ENCODE measurements at places on chromosomes 4 and X.

DNA sequence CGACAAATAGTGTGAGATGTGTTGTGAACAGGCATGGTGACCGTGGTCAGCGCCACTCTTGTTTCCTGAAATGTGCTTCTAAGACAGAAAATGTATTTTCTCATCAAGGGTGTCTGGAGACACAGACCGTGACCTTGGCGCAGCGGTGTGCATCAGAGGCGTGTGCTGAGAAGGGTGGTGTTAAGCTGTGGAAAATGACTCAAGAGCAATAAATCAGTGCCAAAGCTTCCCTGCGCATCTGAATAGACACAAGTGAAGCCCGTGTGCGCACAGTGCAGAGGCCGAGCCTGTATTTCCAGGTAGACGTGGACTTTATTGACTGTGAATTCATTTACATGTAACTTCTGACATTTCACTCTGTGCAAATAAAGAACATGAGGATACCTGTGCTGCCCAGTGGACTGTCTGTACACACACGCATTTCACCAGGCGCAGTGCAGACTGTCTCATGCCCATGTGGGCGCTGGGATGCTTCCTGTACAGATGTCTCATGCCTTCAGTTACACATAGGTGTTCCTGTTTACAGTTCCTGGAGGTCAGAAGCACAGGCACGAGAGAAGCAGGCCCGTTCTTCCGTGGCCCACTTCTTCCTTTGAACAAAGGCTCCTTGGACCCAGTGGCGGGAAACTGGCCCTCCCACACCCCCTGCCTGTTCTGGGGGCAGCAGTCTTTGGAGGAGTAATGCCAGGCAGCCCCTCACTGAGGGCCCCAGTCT, 31.9 kb downstream of the NSG1 start:
- no peak for DNase-seq

DNA sequence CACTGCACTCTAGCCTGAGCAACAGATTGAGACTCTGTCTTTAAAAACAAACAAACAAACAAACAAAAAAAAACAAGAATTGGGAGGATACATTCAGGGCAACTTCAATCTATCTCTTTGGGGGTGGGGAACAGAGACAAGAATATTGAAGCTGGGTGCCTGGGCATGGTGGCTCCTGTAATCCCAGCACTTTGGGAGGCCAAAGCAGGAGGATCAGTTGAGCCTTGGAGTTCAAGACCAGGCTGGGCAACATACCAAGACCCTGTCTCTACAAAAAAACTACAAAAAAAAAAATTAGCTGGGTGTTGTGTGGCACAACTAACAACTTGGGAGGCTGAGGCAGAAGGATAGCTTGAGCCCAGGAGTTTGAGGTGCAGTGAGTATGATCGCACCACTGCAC, 1.2 kb downstream of the LETM1 start:
- no peak for DNase-seq

DNA sequence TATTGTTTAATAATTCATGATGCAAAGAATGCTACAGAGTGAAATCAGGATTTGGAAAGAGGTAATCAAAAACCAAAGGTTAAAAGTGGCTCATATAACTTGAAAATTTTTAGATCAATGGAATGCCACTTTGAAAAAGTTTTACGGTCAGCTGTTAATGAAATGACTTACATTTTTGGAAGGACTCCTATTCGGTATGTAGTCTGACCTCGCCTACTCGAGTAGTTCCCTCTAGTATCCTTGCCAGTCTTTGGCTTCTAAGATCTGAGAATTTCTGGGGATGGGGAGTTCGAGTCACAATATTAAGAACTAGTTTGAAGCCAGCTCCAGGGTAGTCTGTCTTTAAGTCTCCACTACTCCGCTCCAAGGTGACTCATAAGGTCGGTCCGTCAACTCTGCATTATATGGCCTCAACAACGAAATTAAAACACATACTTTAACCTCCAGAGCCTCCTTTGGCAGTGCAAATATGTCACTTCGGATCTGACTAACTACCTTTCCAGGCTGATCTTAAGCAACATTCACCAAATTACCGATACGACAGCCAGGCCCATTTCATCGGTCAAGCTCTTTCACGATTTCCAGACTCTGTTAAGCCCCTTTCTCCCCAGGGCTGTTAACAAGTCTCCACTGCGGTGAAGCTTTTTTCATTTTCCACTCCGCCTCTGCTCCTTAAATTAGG, 733 bp upstream of the NAA15 start:
- DNase-seq, result no peak

DNA sequence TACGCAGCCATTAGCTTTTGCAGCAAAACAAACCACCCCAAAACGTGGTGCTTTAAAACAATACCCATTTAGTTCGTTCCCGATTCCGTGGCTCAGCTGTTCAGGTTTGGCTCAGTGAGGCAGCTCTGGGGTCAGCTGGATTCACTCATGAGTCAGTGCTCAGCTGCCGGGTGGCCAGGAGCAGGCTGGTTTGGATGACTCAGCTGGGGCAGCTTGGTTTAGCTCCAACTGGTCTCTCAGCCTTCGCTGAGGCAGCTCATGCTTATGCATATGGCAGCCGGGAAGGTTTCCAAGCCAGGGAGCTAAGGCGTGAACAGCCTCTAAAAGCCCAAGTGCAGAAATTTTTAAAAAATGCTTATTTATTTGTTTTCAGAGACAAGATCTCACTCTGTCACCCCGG, 13.3 kb upstream of the CD99 start:
- DNase-seq, result no peak

DNA sequence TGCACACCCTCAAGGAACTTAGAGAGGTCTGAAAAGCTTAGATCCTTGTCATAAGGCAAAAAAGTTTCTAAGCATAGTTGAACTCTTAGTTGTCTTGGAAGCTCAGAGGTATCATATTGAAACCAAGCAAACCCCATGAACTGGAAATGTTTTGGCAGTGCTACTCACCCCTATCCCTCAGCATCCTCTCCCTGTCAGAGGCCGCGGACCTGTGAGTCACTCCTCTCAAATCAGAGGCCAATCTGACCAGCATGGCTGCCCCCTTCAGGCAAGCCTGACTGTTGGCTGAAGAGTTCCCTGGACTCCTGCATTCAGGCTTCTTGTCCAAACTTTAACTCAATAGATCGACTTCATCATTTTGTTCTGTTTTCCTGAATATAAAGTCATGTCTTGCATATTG, 69.4 kb downstream of the KCNIP4 start:
- no peak for DNase-seq

GRCh38 chrX:54230435-54231148, 47.5 kb upstream of the FAM120C start:
- no peak for DNase-seq

DNA sequence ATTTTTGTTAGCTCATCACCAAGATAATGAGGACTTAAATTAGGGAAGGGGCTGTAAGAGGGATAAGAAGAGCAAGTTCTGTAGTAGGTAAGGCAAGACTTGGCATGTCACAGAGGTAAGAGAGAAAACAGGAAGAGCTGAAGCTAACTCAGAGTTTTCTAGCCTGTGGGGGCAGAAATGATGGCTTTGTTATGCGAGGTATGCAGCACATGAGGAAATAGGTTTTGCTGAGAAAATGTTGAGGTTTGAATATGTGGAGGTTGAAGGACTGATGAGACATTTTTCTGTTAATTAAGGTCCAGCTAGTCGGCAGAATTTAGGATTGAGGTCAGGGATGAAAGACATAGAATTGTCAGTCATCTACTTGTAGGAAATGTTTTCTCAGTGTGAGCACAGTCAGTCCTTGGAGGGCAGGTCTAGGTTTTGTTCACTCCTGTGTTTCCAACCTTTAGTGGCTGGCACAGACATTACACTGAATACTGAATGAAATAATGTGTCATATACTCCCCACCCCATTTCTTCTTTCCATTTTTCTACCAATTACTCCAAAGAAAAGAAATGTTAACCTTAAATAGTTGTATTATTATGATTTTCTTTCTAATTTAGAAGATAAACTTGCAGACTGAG, 154.0 kb upstream of the AADAT start:
- DNase-seq, result no peak

- no peak for DNase-seq
Measured at GRCh38 chrX:54540289-54540688, 10.3 kb downstream of the GNL3L start.

- DNase-seq, result no peak
Measured at GRCh38 chr4:189979196-189980047, 38.8 kb downstream of the FRG1 start.

GRCh38 chrX:35743331-35743730, 54.8 kb upstream of the MAGEB16 start:
- no peak for DNase-seq

DNA sequence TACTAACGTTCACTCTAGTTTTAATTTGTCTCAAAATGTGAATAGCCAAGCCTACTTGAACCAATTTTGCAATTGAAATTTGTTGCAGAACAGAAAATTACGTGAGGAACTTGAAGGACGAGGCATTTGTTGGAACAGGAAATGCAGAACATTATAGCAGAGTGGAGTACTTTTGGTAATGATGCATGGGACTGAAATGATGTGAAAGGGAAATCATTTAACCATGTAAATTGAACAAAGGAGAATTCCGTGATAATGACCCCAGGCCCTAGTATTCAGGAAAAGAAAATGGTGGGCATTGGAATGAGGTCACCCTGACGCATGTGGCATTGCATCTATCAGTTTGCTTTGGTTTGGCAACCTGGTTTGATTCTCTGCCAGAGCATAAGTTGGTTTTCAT, 44.9 kb upstream of the BEND4 start:
- DNase-seq, result no peak

DNA sequence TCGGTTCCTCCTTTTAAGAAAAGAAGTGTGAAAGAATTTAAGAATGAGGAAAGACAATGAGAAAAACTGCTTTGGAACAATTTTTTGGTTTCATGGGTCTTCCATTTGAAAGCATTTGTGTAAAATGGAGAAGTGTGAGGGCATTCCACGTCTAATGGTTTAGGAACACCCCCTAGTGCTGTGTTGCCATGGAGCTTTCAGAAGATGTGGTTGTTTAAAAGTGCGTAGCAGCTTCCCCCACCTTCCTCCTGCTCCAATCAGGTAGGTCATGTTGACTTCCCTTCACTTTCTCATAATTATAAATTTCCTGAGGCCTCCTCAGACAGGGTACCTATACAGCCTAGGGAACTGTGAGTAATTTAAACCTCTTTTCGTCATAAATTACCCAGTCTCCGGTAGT, 50.0 kb downstream of the UGT2B10 start:
- no peak for DNase-seq

- DNase-seq, result no peak
Measured at GRCh38 chrX:2451501-2452316, 49.1 kb downstream of the DHRSX start.

DNA sequence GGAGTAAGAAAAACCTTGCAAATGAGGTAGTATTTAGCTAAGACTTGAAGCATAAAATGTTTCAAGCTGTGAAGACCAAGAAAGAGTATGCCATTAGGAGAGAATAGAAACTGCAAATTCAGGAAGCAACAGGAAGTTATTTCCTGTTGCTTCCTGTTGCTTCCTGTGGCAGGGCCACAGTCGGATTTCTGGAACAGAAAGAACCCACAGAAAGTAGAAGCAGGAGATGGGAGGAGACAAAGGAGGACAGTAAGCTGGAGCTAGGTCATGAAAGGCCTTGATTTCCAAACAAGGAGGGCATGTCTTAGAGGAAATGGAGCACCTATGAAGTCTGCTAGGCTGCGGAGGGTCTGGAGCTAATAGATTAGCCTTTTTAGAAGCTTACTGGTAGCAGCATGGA, 17.2 kb downstream of the ASB11 start:
- no peak for DNase-seq

DNA sequence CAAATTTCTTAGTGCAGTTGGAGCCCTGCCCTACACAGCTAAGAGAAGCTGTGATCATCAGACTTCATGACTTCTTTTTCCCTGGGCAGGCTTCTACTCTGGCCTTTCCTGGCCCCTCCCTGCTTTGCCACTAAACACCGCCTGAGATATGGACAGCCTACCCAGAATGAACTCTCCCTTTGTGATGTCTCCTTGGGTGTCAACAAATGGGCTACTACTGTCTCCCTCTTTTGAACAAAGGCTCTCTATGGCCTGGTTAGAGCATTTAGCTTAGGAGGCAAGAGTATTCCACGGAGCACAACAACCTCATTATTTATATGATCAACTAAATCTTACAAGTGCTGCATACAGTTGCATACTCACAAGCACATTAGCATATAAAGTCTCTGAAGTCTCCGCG, 127.6 kb upstream of the HCCS start:
- DNase-seq, result no peak

DNA sequence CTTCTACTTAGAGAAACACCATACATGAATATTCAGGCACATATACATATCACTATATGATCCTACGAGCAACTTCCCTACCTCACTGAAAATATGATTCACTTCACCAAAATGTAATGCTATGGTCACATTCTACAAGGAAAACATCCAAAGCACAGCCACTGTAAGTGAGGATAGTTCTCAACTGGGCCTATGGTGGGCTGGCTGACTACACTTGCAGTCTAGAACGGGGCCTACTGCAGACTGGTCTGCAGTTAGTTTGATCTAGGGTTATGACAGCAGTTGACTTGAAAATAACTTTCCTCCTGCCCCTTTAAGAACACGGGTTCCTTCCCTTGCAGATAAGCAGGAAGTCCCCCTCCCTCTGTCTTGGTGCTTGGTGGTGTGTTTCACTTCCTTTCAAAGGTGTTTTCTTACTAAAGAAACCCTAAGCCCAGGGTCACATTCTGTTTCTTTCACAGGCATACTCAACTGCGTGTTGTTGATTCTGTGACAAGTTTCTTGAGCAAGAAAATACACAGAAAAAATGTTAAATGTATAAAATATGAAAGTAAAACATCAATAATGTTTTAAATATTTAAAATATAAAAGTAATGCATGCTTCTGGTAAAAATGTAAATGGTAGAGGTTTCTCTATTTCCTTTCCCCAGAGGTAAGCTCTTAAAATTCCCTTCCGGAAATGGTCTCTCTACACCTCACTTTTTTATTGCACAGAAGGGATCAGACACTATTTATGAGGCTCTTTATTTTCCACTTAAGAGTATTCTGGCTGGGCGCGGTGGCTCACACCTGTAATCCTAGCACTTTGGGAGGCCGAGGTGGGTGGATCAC, 18.0 kb upstream of the TMSB4X start:
- peak; percentile 58 for DNase-seq

DNA sequence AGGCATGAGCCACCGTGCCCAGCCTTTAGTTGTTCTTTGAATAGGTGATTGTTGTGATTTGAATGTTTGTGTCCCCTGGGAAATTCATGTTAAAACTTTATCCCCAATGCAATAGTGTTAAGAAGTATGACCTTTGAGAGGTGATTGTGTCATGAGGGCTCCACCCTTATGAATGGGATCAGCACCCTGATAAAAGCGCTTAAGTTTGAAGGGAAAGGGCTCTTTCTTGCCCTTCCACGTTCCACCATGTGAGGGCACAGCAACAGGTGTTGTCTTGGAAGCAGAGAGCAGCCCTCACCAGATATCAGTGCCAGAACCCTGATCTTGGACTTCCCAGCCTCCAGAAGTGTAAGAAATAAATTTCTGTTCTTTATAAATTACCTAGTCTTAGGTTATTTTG, 33.7 kb upstream of the RP2 start:
- DNase-seq, result no peak

GRCh38 chr4:71665358-71665757, 118.5 kb downstream of the GC start:
- no peak for DNase-seq

DNA sequence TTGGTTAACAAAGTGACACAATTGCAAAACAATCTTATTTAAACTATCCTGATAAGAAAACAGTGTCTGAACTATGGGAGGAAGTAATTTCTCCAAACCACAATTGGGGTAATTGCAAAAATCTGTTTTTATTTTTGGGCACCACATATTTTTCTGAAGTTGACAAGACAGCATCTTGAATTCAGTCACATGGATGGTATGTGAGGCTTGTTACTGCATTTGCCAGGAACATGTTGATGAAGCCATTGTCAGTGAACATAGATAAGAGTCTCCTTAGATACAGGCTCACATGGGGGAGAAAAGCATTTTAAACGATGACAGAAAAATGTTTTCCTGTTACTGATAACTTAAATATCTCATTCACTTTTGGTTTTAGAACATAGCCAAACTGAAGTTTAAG, 5.5 kb upstream of the USP53 start:
- no peak for DNase-seq

All from activated T-helper 1 cell treated with anti-CD3 and anti-CD28 coated beads, Interleukin-12 subunit alpha, Interleukin-12 subunit beta, Interleukin-2, Interleukin-4 antibody, amounts not matched to agents 30 ng/mL and 10 ng/mL and 1 ng/mL, durations not matched to agents 14 hours and 24 hours and 36 hours (primary cell).